ENCODE measurements at places on chromosomes 3 and 15.

DNA sequence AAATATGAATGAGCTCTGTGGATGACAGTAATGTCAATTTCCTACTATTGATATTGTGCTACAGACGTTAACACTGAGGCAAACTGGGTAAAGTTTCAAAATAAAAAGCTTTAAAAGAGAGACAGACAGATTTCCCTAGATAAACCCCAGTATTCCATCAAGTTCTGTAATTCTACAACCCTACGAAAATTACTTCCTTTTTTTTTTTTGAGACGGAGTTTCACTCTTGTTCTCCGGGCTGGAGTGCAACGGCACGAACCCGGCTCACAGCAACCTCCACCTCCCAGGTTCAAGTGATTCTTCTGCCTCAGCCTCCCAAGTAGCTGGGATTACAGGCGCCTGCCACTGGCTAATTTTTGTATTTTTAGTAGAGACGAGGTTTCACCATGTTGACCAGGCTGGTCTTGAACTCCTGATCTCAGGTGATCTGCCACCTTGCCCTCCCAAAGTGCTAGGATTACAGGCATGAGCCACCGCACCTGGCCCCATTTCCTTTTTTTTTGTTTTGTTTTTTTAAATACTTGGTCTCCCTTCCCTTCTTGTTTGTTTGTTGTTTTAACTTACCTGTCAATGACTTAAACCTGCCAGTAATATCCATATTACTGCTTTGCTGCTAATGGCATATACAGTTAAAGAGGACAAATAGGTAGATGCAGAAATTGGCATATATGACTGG is 57.2 kb downstream of the CBLB start:
- peaks cover 42% of the 10 kb centered on the region for H3K36me3 ChIP-seq
- H3K27me3 ChIP-seq: no peaks in the 10 kb centered on the region
- no peak overlapping the region for H3K27ac ChIP-seq
- no peak for DNase-seq
- no peak overlapping the region for H3K4me3 ChIP-seq

DNA sequence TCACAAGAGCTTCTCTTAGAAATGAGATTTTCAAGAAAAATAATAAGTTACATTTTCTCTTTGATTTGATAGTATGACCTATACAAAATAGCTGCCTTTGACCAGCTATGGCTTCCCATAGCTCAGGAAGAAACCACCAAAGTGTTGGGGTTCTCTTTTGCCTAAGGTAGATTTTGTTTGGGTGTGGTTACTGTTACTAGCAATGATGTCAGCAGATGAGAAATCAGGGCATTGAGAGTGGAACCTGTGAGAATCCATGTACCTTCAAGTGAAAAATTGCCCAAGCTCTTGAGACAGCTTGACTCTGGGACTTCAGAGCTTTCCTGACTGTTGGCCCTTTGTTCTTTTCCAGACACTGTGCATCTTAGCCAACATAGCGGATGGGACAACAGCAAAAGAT is 45.6 kb downstream of the NME9 start:
- DNase-seq: no peak
- peaks cover 12% of the 10 kb centered on the region for H3K36me3 ChIP-seq
- H3K4me3 ChIP-seq: no peak overlapping the region
- H3K4me1 ChIP-seq: peaks cover 1% of the 10 kb centered on the region
- no peaks in the 10 kb centered on the region for H3K27me3 ChIP-seq
- no peak overlapping the region for H3K27ac ChIP-seq

- no peak overlapping the region for H3K27ac ChIP-seq
- no peaks in the 10 kb centered on the region for H3K4me1 ChIP-seq
- no peak for DNase-seq
- no peak overlapping the region for H3K4me3 ChIP-seq
Observed at GRCh38 chr15:46917721-46918252, 799.5 kb upstream of the SEMA6D start.

DNA sequence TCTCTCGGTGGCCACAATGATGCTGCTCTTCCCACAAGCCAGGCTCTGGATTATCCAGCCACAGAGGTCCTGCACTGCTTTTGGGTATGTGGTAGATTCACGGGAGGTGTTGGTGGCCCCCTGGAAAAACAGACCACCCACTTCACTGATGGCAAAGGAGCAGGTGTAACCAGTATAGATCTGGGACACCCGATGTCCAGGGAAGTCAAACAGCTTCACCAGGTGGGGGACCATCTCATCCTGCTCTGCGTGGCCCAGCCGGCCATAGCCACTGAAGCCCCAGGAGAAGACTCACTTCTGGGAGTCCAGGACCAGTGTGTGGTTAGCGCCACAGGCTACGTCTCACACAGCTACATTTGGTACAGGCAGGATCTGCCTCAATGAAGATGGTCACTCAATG is 62.6 kb downstream of the CHCHD6 start:
- no peaks in the 10 kb centered on the region for H3K27me3 ChIP-seq
- H3K27ac ChIP-seq: no peak overlapping the region
- no peak for DNase-seq
- H3K36me3 ChIP-seq: peaks cover 62% of the 10 kb centered on the region
